SJSA1 (cell line): ENCODE measurements at places on chromosomes 12 and 14. TPM values are rescaled to one million over a fixed set of nuclear protein-coding genes. Genes with fewer than 3 reads are reported as not detected.
A peak's percentile ranks its signal among the peaks of the same experiment; 100 is the strongest.

DNA sequence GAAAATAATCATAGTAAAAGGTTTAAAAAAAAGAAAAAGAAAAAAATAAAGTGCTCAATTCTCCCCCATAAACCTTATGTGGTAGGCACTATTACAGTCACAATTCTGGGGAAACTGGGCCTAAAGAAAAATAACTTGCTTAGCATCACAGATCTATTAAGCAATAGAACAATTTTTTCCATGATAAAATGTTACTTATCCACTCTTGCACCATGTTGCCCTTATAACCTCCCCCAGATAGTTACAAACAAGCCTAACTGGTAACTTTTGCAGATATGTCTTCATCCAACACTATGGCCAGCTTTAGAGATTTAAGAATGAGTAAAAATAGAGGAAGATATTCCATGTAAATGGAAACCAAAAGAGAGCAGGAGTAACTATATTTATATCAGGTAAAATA is 164.8 kb downstream of the DUSP6 start:
- H3K4me1 ChIP-seq = peaks cover 2% of the 10 kb centered on the region; the same call in 1 of the 2 replicates
- no peak overlapping the region for H3K27ac ChIP-seq
- H3K4me3 ChIP-seq = no peak overlapping the region
- H3K36me3 ChIP-seq = no peaks in the 10 kb centered on the region
- H3K27me3 ChIP-seq = no peaks in the 10 kb centered on the region
- no peak for DNase-seq

CFAP54 gene
- total RNA-seq = 0.05 TPM in 1 of 2 replicates, not detected in the other

ZNF10 gene
- total RNA-seq = 0.25 and 0.32 TPM in 2 replicates

KLRG1 gene
- 0.13 TPM in 1 of 2 replicates, not detected in the other for total RNA-seq

GYS2 gene
- not detected in 2 replicates for total RNA-seq

- H3K4me1 ChIP-seq = peaks cover 79% of the 10 kb centered on the region
- peak overlapping the region; percentile 71 for H3K27ac ChIP-seq
- H3K36me3 ChIP-seq = no peaks in the 10 kb centered on the region
- no peak overlapping the region for H3K4me3 ChIP-seq
- H3K27me3 ChIP-seq = no peaks in the 10 kb centered on the region
Measured at GRCh38 chr14:59305231-59305630, 116.8 kb downstream of the DAAM1 start.

GRCh38 chr12:121797937-121798786 is 4.7 kb upstream of the RHOF start:
- H3K4me3 ChIP-seq = no peak overlapping the region
- H3K36me3 ChIP-seq = peaks cover 42% of the 10 kb centered on the region
- H3K27me3 ChIP-seq = no peaks in the 10 kb centered on the region
- H3K4me1 ChIP-seq = peaks cover 68% of the 10 kb centered on the region
- H3K27ac ChIP-seq = no peak overlapping the region

ABCD2 gene
- total RNA-seq = not detected in 2 replicates

RNASE7 gene
- total RNA-seq = not detected in 2 replicates

- no peak for DNase-seq
- H3K4me1 ChIP-seq = no peaks in the 10 kb centered on the region
- no peak overlapping the region; the same call in 1 of the 2 replicates for H3K27ac ChIP-seq
- H3K36me3 ChIP-seq = peaks cover 5% of the 10 kb centered on the region; the same call in 1 of the 2 replicates
- H3K27me3 ChIP-seq = no peaks in the 10 kb centered on the region
Measured at GRCh38 chr12:95073698-95074520, 491 bp upstream of the NR2C1 start.

- H3K27me3 ChIP-seq = no peaks in the 10 kb centered on the region
- H3K4me1 ChIP-seq = peaks cover 29% of the 10 kb centered on the region
Measured at GRCh38 chr12:65501935-65502334, 223.5 kb downstream of the MSRB3 start.

NXPH4 gene
- 0.13 TPM in 1 of 2 replicates, not detected in the other for total RNA-seq

- no peak overlapping the region for H3K4me3 ChIP-seq
- no peaks in the 10 kb centered on the region for H3K36me3 ChIP-seq
- no peak overlapping the region for H3K27ac ChIP-seq
- H3K4me1 ChIP-seq = no peaks in the 10 kb centered on the region
Measured at GRCh38 chr12:10285919-10286318, 21.8 kb upstream of the KLRD1 start.

GRCh38 chr12:27460471-27460978 is 14.0 kb downstream of the SMCO2 start:
- H3K4me3 ChIP-seq = no peak overlapping the region
- peaks cover 29% of the 10 kb centered on the region for H3K4me1 ChIP-seq
- no peaks in the 10 kb centered on the region for H3K27me3 ChIP-seq
- H3K36me3 ChIP-seq = no peaks in the 10 kb centered on the region
- no peak for DNase-seq
